CD4-positive, alpha-beta memory T cell (primary cell): ENCODE measurements at places on chromosomes 11 and 22.

GRCh38 chr11:80798174-80798573, 1357.3 kb upstream of the TENM4 start:
- DNase-seq: no peak

- no peak for DNase-seq
Observed at GRCh38 chr22:37020192-37020479, 594 bp downstream of the MPST start.

DNA sequence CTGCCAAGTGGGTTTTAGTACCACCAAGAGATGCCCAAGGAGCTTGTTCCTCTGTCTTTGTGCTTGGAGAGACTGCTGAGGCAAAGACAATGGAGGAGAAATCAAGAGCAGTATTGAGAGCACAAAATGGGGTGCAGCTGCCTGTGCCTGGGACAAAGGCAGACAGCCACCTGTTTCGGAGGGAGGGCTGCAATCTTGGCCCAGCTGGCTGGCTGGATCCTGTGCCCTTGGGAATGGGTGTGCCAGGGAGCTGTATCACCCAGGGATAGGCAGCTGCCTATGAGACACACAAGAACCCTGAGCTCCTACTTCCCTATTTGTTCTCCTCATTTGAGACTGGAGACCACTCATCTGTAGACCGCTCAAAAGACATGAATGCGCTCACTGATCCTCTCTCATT, 23.3 kb upstream of the CHRM4 start:
- no peak for DNase-seq

- DNase-seq: peak; percentile 42
Observed at GRCh38 chr22:46070803-46071450, 79.4 kb upstream of the PPARA start.

DNA sequence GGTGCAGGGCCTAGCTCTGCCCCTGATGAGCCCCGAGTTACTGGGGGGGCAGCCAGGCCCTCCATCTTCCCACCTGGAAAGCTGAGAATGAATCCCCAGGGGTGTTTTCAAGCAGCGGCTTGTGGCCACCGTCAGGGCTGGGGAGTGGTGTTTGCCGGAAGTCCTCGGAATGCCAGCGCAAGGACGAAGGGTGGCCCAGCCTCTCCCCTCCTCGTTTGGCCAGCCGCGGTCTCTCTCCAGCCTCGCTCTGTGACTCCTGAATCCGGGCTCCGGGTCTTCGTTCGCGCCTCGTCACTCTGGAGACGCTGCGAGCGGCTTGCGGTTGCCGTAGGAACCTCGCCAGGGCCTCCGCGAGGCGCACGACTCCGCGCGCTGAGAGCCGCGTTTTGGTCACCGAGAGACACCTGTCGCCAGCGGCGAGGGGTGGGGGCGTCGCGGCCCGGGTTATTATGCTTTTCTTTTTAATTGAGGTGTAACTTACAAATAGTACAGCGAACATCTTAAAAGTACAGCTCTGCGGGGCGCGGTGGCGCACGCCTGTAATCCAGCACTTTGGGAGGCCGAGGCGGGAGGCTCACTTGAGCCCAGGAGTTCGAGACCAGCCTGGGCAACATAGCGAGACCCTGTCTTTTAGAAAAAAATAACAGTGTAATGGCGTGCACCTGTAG, 6.3 kb upstream of the KDELR3 start:
- DNase-seq: no peak

- no peak for DNase-seq
Observed at GRCh38 chr11:130603335-130603906, 155.0 kb downstream of the ADAMTS15 start.

DNA sequence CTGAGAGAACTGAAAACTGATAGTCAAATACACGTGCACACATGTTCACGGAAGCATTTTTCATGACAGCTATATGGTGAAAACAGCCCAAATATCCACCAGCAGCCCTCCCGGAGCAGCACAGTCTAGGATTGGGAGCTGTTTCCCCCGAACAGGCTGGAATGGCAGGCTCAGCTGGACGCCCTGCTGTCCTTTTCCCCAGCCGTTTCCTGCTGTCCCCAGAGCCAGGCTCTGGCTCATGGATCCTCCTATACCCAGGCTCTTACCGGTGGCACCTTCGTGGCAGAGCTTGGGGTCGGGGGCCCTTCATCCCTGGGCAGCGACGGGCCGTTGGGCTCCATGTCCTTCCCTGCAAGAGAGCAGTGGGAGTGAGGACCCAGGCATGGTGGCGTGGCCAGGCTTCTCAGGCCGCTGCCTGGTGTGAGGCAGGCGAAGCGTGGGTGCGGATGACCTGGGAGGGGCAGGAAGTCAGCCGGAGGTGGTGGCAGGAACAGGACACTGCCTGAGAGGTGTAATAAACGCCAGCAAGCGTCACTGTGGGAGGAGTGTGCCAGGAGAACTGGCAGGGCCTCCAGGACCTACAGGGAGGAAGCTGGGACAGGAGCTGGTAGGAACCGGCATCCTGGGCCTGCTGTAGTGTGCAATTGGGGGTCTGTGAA, 38.8 kb downstream of the OSBPL5 start:
- no peak for DNase-seq

DNA sequence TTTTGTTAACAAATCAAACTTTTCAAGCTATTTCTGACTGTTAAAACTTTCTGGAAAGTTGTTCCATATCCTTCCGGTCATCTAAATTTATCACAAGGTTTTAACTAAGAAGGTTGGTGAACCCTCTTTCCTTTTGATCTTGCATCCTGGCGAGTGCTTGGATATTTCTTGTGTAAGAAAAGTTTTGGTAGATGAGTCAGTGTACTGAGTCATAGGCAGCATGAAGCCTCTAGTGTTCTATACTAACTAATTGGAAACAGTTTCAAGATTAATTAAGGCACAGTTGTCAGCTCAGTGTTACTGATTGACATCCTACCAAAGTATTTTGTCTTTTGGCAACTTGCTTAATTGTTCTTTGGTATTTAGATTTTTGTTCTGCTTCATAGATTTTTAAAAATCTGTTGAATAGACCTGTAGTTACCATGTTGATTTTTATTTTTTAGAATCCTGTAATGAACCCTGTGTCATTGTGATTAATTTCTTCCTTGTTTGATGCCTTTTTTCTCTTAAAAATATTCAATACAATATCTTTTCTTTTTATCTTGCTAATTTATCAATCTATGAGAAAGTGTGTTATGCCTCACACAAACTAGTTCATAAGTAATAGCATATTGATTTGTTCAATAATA, 38.0 kb downstream of the METTL15 start:
- DNase-seq: no peak

DNA sequence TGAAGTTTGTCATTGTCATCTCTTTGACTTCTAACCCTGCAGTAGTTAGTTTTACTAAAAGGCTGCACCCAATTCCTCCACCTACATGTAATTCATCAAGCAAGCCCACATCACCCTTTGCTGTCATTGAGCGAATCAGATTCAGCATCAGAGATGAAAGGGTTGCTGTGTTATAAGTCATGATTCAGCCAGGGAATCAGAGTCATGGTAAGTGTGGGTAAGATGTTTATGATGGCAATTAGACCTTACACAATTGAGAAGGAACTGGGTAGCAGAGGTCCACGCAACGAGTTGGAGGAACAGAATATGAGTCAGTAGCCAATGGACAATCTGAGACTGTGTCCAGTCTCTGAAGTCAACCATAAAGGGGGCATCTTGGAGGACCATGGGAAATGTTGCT, 162.8 kb upstream of the SNX19 start:
- DNase-seq: no peak

DNA sequence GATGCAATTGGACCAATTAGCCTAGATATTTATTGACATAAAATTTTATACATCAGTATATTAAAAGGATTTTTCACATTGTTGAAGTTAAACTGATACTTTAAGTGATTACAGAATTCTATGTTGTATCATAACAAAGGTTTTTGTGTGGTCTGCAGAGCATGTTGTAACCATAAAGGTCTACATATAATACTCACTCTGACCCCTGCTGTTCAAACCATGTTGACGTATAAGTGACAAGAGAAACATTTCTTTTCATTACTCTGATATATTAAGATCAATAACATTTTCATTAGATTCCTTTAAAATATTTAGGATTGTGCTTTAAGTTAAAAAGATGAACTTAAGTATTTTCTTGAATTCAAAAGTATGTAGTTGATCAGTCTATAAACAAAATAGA, 63.9 kb downstream of the GAS2 start:
- peak; percentile 3 for DNase-seq

DNA sequence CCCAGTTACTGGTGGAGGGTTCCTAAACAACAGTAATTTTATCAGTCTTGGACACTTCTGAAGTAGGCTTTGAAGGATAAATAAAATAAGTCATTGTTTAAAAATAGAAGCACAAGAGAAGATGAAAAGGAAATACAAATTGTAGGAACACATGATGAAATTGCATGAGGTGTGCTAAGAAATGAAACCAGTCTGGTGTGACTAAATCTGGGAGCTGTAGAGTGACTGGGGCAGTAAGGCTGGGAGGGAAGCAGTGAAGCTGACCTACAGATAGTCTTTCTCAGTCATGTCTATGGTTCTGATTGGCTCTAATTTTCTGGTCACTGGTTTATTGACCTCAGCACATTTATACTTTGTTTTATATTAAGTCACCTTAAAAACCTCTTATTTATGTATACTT, 139.1 kb downstream of the SLC17A6 start:
- DNase-seq: no peak

DNA sequence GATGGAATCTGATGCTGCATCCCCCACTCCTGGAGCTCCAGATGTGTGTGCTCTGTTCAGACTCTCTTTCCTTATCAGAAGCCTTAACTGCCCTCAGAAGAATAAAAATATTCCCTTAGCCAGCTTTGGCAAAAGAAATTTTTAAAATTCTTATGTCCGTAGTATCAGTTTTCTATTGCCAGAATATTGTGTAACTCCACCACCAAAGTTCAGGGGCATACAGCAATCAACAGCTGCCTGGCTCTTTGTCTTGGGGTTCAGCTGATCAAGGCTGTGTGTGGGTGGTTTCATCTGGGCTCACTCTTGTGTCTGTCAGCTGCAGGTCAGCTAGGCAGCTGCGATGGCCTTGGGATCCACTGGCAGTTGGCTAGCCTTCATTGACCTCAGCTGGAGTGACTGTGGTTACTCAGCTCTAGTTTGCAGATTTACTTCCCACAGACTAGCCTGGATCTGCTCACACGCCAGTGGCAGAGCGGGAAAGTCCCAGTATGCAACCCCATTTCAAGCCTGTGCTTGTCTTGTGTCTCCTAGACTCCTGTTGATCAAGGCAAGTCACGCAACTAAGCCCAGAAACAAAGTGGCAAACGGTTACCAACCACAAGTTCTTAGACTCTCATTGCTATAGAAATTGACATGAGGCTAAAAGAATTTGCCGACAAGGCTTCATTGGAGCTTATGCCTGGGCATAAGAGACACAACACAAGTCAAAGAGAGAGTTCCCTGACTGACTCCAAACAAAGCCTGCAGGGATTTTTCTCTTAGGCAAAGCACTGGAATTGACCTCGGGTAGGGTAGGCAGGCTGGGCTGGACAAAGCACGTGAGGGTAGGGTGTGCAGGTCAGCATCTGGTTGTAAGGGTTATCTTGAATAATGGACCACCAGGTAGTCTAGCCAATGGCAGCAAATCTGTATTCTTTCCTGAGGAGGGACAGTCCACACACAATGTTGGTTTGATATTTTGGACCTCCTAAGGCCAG, 7.5 kb downstream of the TMEM138 start:
- no peak for DNase-seq

- no peak for DNase-seq
Observed at GRCh38 chr11:119964136-119965025, 173.5 kb downstream of the TRIM29 start.

- DNase-seq: no peak
Observed at GRCh38 chr11:125481531-125481930, 14.5 kb downstream of the FEZ1 start.

DNA sequence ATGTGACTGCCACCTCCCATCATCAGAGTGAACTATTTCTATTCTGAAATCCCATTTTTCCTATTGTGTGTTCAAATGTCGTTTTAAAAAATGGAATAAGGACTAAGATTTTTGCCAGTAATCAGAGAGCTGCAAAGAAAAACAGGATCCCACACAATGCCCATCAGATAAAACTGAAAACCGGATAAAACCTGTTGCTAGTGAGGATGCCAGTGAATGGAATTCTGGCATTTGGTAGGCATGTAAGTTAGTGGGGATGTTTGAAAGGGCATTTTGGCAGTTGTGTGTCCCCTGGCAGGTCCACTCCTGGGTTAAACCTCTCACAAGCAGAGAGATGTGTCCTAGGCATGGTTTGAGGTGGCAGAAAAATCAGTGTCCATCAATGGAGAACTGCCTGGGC, 6.2 kb downstream of the DRAP1 start:
- DNase-seq: no peak

GRCh38 chr11:2681408-2682145, 18.2 kb downstream of the KCNQ1OT1 start:
- no peak for DNase-seq

DNA sequence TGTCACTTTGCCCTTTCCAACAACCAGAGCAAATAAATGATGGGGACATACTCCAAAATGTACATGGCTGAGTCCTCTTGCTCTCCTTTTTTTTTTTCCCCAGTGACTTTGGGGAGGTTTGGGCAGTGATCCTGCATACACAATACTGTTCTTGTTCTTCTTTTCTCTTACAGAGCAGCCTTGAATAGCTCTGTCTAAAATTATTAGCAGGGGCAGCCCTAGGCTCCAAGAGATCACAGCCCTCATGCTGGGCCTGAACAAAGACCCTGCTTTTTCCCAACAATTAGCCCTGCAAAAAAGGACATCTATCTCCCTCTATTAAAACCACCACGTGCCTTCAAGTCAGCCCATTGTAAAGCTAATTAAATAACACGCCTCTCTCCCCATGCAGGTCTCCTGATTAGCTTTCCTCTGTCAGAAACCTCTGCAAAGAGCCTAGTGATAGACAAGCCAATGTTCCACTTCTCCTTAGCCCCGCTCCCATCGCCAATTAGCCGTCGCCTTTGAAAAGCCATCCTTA, 54.7 kb downstream of the ETS1 start:
- DNase-seq: no peak

- DNase-seq: no peak
Observed at GRCh38 chr11:128981254-128981653, 38.6 kb upstream of the TP53AIP1 start.

DNA sequence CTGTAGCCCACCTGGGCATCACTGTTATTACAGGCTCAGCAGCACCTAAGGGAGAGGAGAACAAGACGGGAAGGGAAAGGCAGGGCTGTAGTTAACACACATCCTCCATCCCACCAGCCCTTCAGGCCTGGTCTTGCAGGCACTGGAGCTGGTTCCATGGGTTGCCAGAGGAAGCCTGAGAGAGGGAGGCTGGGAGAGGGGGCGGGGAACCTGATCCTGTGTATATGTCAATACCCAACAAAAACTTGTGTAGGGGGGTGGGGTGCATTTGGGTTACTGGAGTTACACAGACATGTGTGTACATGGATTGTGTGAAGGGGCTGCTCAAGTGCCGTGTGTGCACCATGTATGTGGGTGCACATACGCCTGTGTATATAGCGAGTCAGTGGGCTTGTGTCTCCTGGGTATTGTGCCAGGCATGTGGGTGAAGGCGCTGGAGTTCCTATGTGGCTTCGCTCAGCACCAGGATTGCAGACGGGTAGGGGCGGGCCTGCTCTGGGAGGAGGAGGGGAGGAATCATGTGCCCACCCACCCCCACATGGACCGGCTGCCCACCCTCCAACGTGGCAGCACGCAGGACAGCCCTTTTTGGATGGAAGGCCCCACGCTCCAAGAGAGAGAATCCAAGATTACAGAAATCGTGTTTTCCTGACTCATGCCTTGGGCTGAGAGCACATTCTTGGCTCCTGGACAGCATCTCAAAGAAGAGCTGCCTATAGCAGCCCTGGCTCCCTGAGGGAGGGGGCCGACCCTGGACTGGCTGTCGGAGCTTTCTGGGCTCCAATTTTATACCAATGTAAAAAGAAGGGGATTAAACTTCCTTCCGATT, 4.2 kb upstream of the SERPINH1 start:
- no peak for DNase-seq
